Skin of body (tissue), 3 donors: ENCODE measurements at places on chromosomes 12 and 14. TPM values are rescaled to one million over a fixed set of nuclear protein-coding genes. Genes with fewer than 3 reads are reported as not detected.

Gene CCDC85C
- total RNA-seq, result 7.0 TPM

Gene TAS2R46
- 7.0 TPM for total RNA-seq

Gene LTBR
- total RNA-seq, result 28.2 TPM

Gene KCNJ8
- 30.5 TPM for total RNA-seq
